Omental fat pad (tissue), 4 donors: ENCODE measurements at places on chromosomes 16 and 17.

GRCh38 chr16:86459266-86459665 lies 51.1 kb upstream of the FOXF1 start:
- DNase-seq: no peak

- DNase-seq: no peak
Observed at GRCh38 chr17:16491131-16491702, 776 bp downstream of the LRRC75A start.

GRCh38 chr17:27244491-27245223 lies 49.3 kb upstream of the WSB1 start:
- DNase-seq: peak; percentile 30

DNA sequence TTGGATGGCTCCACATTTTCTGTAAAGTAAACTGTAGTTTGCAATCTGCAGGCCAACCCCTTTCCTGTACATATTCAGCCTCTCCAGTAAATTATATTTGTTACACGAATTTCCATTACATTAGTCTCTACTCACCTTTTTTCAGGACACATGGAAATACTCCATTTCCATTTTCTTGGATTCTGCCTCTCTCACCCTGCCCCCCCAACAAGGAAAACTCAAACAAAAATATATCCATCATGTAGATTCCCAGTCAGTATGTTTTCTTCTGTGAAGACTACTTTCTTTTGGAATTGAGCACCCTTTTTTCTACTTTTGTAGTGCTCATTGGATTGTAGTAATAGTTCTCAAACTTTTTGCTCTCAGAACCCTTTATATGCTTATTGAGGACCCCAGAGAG lies 2.9 kb downstream of the PPM1D start:
- no peak for DNase-seq
